DMS 273 treated with DMSO at 0.1 percent for 48 hours (cell line): ENCODE measurements at places on chromosomes 2 and 18.
A peak's percentile ranks its signal among the peaks of the same experiment; 100 is the strongest.

- DNase-seq = no peak
Observed at GRCh38 chr2:14756122-14756541, 123.6 kb downstream of the LRATD1 start.

DNA sequence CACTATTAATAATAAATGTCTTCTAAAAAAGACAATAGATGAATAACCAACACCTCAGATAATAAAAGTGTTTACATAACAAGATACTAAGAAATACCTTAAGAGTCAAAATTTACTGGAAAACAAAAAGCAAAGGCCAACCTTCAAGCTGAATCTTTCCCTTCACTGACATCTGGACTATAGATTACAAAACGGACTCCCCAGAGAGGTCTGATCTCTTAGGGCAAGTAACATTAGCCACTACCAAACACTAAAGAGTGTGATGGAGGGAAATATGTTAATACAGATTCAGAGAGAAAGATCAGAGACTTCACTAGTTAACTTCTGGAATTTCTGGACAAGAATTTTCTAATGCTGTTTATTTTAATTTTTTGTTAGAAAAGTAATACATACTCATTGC, 13.9 kb downstream of the CLASP1 start:
- peak; percentile 56 for DNase-seq

DNA sequence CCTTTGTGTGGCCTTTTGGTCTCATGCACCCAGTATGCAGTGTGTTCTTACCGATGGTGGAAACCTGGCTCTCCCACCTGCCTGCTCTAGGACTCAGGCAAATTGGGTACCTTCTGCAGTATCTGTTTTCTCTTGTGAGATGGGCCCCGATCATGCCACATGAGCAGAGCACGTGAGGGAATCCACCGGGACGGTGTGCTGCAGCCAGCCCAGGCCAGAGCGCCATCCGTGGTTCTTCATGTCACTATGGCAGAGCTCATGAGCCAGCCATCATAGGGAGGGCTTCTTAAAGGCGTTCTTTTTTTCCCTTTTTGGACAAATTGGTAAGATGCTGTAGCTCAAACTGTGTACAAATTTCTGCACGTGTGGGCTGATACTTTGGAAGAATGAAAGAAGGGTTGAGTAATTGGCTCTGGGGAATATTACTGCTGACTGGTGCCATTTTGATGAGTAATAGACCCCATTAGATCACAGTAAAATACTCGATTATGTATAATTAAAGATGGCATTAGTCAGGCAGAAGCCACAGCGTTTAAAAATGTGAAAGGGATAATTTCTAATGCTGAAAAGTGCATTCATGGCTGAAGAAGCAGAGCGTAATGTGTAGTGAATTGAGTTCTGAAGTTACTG, 19.2 kb downstream of the SH3RF3 start:
- DNase-seq = no peak

DNA sequence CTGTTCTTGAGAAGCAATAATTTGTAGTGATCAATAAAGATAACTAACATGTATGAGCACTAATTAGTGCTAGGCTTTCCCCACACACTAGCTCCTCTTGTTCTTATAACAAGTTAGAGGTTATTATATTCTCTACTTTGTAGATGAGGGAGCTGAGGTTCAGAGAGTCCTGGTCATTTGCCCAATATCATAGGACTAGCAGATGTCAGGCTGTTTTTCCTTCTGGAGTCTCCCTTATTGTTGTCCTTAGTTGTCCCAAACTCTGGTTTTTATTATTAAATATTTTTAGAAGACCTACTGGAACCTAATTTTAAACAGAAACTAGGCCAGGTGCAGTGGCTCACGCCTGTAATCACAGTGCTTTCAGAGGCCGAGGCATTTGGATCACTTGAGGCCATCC, 16.5 kb upstream of the TTC39C start:
- DNase-seq = no peak

GRCh38 chr2:127527001-127527804, 914 bp upstream of the IWS1 start:
- no peak for DNase-seq

GRCh38 chr2:86211033-86211795, 12.0 kb downstream of the MRPL35 start:
- DNase-seq = no peak
